Activated T-cell treated with anti-CD3 and anti-CD28 coated beads, Interleukin-2, amount 50 U/mL, for 48 hours (primary cell): ENCODE measurements at places on chromosomes 11 and 22.

DNA sequence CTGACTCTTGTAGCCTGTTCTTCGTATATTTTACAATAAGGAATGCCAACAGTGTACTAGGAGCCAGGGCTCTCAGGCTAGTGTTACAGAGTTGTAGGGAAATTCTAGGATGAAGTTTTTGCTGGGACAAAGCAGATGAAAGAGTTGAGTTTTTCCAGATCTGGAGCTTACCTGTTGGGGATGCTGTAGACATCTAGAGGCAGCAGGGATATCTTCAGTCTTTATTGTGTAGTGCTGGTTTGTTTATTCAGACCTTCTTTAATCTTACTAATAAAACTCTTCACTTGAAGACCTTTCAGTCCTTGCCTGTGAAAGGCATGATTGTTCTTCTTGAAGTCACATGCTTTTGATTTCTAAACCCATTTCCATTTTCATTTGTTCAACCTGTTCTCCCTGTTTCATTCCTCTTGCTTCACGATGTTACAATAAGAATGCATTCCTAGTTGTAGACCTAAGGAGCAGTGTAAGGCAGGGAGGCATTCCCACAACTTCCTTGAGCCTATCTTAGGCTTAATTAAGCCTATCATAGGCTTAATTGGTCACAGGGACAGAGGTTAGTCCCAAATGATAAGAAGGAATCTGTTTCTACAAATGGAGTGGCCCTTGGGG, 7.9 kb upstream of the SLC37A2 start:
- no peak for DNase-seq

DNA sequence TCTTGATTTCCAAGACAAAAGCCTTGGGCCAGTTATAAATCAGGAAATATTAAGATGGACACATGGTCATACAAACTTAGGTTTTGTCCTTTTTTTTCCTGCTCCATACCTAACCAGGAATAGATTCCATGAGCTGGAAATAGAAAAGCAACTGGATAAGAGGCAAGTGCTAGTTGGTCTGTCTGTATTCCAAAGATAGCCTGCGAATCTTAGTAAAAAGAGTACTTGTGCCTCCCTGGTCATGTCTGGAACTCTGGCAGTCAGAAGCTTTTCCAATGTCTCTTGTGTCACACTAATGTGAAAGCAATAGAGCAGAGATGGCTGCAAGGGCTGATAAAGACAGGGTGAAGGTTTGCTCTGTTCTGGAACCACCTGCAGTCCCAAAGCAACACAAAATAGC, 590.2 kb upstream of the ANO5 start:
- DNase-seq = no peak

DNA sequence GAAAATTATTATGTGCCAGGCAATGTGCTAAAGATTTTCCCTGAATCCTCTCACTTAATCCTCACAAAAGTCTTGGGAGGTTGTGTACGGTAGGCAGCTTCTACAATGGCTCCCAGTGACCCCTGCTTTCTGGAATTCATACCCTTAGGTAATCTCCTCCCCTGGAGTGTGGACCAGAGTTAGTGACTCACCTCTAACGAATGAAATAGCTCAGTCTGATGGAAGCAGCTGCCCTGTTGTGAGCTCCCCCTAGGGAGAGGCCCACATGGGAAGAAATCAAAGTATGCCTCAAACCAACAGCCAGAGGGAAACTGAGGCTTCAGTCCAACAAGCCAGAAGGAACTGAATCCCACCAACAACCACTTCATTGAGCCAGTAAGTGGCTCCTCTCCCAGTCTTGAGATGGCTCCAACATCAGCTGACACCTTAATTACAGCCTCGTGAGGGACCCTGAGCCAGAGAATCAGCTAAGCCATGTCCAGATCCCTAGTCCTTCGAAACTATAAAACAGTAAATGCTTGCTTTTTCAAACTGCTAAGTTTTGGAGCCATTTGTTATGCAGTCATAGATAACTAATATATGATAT, 98.9 kb upstream of the ISX start:
- DNase-seq = no peak

DNA sequence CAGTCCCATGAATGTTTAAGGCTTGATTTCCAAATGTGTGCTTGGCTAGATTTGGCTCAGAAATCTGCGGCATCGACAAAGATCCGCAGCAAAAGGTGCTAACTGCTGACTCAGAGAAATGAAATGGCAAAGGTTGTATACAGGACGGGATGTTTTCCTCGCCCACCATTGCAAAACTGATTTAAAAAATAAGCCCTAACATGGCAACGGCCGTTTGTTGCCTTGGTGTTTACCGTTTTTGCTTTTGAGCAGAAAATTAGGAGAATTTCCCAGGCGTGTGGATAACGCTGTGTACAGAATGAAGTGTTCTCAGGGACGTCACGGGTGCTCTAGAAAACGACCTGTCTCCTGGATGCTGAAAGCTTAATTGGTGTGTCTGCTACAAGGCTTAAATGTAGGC, 70.2 kb downstream of the ARHGAP8 start:
- DNase-seq = no peak

DNA sequence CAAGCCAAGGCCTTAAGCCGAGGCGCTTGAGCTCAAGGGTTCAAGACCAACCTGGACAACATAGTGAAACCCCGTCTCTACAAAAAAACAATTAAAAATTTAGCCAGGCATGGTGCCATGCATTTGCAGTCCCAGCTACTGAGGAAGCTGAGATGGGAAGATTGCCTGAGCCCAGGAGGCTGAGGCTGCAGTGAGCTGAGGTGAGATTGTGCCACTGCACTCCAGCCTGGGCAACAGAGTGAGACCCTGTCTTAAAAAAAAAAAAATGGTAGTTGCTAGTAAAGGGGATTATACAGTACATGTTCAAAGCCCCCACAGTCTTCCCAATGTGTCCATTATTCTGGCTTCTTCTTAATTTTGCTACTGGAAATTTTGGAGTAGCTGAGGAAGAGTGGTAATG, 18.2 kb downstream of the CABIN1 start:
- no peak for DNase-seq

GRCh38 chr11:126102436-126102981, 39.8 kb upstream of the CDON start:
- DNase-seq = no peak

GRCh38 chr11:80916173-80916798, 1475.5 kb upstream of the TENM4 start:
- no peak for DNase-seq

DNA sequence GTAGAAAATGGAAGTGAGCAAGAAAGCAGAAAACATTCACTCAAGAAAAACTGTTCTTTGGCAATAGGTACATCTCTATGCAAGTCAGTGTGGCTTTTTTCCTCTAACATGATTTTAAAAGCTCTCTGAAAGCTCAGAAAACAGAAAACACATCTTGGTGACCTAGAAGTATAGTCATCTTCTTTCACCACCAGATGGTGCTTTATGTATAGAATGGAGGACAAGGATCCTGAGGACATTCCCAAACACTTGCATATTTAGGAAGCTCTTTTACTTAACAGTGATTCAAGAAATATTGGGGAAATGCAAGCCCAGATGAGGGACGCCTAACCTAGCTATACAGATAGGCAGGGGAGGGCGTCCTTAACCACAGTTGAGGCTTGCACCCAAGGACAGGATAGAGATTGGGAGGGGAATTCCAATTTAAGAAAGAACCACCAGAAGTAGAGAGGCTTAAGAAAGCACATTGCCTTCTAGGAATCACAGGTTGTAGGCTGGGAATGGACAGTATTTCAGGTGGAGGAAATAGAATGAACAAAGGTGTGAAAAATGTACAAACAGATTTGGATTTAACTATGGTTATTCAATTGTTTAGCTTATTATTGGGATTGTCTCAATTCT, 13.8 kb upstream of the CCDC81 start:
- DNase-seq = no peak

DNA sequence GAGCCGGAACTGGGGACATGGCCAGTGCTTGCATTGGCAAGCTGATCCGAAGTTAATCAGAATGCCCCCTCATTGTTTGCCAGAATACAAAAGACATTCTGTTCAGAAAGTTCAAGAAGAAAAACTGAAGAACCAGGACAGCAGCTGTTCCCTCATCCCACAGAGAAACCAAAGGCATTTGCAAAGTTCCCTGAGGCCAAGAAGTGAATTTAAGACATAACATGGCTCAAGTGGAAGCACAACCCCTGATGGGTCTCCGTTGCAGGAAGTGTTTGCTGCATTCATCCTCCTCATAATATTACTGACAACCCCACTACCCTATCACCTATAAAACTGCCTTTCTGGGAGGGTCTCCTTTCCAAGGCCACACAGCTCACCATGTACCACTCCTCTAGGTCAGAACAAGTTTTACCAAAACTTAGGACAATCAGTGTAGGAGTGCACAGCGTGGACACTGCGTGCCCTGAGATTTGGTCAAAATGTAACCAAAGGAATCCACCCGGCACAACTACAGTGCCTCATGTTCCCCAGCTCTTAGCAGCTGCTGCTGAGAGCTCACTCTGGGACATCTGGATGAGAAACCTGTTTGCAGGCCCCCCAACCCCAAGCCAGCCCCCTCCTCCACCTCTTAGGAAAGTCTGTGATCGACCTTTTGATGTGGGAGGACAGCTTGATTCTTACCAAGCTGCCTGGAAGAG, 101.6 kb upstream of the AKIP1 start:
- DNase-seq = no peak

DNA sequence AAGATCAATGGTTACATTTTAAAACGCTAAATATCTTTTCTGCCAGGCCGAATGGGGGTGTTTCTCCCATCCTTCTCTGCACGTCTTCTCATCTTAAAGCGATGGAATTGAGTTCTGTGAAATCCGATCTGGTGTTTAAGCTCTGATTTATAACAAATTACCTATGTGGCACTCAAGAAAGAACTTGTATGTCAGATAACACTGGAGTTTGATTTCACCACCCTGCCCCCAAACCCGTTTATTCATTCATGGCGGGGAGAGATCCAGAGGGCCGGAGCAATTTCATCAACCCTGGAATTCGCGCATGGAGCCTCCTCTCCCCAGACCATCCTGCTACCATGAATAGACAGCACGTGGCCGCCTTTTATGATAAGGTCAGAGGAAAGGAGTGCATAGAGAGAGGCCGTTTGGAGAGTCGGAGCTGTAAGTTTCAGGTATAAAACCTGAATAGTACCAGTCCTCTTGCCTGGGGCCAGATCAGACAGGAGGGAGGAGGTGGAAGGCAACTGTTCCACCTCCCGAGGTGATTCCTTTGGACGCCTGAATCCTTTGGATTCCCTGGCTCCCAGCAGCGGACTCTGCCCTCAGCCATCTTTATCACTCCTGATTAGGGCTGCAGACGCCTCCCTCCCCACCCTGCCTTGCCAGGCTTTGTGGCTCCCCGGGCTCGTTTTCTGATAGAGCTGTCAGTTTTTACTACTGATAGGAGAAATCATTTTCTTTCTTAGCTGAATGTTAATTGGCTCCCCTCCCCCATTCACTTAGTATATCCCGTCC, 27.3 kb upstream of the NFAM1 start:
- DNase-seq = no peak

DNA sequence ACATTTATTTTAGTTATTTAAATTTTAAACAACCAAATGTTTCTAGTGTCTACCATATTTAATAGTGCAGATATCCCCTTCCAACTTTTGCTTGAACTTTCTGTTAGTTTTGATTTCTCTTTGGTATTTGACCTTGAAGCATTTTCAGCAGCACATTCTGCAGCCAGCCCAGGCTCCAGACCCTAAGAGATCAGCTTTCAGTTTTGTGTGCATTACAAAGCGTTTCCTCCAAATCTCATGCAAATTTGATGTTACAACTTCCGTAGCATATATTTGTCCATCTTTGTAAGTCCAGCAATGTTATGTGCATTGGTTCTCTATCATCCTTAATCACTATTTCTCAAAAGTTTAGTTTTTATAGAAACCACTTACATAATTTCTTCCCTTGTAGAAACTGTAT, 14.6 kb upstream of the SERGEF start:
- no peak for DNase-seq

DNA sequence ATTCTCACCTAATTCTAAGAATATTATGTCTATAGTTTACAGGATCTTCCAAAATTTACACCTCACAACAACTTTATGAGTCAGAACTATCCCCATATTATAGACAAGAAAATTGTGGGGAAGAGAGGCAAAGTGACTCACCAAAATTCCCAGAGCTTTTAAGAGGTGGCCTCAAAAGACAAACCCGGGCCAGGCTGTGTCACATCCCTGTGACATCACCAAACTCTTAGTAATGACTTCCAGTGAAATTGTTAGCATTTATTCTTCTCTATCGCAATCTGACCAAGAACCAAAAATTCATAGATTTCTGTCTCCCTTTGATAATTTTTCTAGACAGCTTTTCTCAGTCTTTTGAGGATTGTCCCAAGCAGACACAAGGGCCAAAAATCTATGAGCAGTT, 134.3 kb downstream of the SNX19 start:
- no peak for DNase-seq

DNA sequence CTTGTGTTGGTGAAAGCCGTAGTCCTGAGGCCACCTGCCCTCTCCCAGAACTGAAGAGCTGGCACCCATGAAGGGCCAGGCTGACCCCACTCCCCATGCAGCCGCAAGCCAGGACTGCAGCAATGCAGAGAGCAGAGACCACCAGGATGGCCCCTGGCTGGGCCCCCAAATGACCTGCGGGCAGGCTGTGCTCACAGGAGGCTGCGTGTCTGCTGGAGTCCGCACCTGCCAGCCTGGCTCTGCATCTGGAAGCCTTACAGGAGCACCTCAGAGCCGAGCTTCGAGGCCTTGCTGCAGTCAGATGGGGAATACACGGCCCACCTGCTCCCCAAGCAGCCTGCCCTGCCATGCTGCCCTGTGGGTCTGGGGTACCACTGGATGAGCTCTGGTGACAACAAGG, 1336.8 kb downstream of the TBC1D22A start:
- no peak for DNase-seq

GRCh38 chr22:43118953-43119458, 8.5 kb downstream of the BIK start:
- DNase-seq = no peak

GRCh38 chr11:93605642-93606041, 55.8 kb upstream of the CEP295 start:
- no peak for DNase-seq

- no peak for DNase-seq
Measured at GRCh38 chr11:79042824-79043223, 398.0 kb downstream of the TENM4 start.

GRCh38 chr11:132904607-132905006, 627.7 kb downstream of the OPCML start:
- no peak for DNase-seq

- no peak for DNase-seq
Measured at GRCh38 chr22:25566186-25566897, 1.9 kb downstream of the GRK3 start.

- DNase-seq = no peak
Measured at GRCh38 chr11:134479206-134480135, 67.4 kb upstream of the B3GAT1 start.
